Kidney (tissue), 22 donors: ENCODE measurements at places on chromosomes 13 and 19. TPM values are rescaled to one million over a fixed set of nuclear protein-coding genes. Genes with fewer than 3 reads are reported as not detected.

GRCh38 chr13:27631156-27631555 lies 9.5 kb downstream of the POLR1D start:
- H3K27me3 ChIP-seq: no peaks in the 10 kb centered on the region
- H3K27ac ChIP-seq: no peak overlapping the region
- no peaks in the 10 kb centered on the region for H3K36me3 ChIP-seq
- H3K4me1 ChIP-seq: no peaks in the 10 kb centered on the region
- no peak overlapping the region for H3K4me3 ChIP-seq

Gene PCDH8
- total RNA-seq: not detected

DNA sequence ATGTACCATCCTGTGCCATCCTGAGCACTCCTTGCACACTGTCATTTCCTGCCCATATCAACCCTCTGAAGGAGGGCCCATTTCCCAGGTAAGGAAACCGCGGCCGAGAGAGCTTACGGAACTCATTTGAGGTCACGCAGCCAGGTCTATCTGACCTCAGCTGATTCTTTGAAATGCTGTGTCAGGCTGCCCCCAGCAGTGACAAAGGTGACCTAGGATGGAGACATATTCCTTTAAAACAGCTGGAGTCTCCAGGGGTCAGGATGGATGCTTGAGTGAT lies 42.2 kb upstream of the VSTM2B start:
- H3K27ac ChIP-seq: no peak overlapping the region
- H3K36me3 ChIP-seq: no peaks in the 10 kb centered on the region
- H3K4me1 ChIP-seq: no peaks in the 10 kb centered on the region
- DNase-seq: no peak

GRCh38 chr13:80199067-80199466 lies 141.9 kb downstream of the SPRY2 start:
- no peaks in the 10 kb centered on the region for H3K4me1 ChIP-seq
- H3K4me3 ChIP-seq: no peak overlapping the region
- no peak overlapping the region for H3K27ac ChIP-seq
- no peak for DNase-seq

DNA sequence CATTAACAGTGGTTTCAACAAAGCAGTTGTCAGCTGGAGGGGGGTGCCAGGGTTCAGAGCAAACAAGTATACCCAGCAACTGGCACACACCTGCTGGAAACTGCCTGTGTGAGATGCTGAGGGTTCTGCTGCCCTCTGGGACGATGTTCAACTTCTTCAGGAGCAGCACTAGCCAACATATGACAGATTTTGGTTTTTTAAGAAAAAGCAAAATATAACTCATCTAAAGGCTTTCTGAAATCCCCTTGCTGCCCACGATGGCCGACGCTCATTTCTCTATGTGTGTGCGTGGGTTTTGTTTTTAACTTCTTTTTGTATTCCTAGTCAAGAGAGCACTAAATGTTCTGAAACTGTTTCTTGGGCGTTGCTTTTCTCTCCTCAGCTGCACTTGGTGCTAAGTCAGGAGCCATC lies 79.9 kb downstream of the MRPL57 start:
- no peaks in the 10 kb centered on the region for H3K36me3 ChIP-seq
- no peak for DNase-seq
- H3K27ac ChIP-seq: no peak overlapping the region
- no peaks in the 10 kb centered on the region for H3K4me1 ChIP-seq

- H3K27ac ChIP-seq: no peak overlapping the region
- H3K36me3 ChIP-seq: no peaks in the 10 kb centered on the region
- DNase-seq: no peak
- H3K27me3 ChIP-seq: no peaks in the 10 kb centered on the region
These were observed 314.9 kb downstream of the MZT1 start for GRCh38 chr13:72412481-72412880.

Gene TNFSF13B
- 5.3 TPM for total RNA-seq

Gene SOHLH2
- total RNA-seq: 0.54 TPM

GRCh38 chr13:38814331-38814730 lies 127.5 kb downstream of the FREM2 start:
- no peak overlapping the region for H3K4me3 ChIP-seq
- H3K27ac ChIP-seq: no peak overlapping the region
- DNase-seq: no peak
- no peaks in the 10 kb centered on the region for H3K4me1 ChIP-seq
- no peaks in the 10 kb centered on the region for H3K36me3 ChIP-seq

DNA sequence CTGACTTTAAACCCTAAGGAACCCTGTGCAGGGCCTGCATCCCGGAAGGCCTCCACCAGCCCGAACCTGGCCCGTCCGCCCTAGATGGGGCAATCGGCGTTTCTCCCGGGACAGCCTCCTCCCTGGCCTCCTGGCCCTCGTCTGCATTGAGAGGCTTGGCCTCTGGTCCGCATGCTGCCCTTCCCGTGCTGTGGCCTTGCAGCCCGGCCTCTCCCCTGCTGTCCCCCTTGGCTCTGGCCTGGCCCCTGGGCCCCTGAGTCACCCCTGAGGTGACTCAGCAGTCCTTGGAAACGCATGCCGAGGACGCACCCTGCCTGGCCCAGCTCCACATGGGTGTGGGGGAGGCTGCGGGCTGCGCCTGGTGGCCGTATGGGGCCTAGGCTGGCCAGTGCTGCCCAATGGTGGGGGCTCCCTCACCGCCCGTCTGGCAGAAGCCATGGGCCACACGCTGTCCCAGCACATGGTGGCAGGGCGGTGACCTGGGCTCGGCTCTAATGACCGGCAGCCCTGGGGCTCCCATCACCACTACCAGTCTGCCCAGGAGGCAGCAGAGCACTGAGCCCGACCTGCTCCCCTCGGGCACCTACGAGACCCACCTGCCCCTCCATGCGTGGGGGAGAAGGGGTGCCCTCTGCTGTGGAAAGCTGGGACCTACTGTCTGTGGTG lies 25.7 kb downstream of the SH3GL1 start:
- peak; percentile 94 for DNase-seq
- H3K27me3 ChIP-seq: no peaks in the 10 kb centered on the region
- no peaks in the 10 kb centered on the region for H3K36me3 ChIP-seq
- peak overlapping the region; percentile 89 for H3K27ac ChIP-seq

DNA sequence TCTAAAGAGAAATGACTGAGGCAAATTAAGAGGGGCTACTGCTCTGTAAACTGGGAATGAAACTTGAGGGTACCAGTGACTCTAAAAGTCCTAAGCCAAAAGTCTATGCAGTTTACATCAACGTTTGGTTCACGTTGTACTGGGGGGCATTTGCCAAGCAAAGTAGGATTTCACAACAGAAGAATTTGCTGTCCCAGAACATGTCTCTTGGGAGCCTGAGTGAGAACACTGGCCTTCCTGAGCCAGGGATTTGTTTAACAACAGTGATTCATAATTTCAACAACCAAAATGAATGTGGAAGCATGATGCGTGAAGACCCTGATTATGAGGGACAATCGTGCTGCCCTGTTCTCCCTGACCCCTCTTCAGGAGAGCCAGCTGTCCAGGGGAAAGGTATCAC lies 178.0 kb downstream of the OXGR1 start:
- no peaks in the 10 kb centered on the region for H3K36me3 ChIP-seq
- DNase-seq: no peak
- H3K27ac ChIP-seq: no peak overlapping the region

DNA sequence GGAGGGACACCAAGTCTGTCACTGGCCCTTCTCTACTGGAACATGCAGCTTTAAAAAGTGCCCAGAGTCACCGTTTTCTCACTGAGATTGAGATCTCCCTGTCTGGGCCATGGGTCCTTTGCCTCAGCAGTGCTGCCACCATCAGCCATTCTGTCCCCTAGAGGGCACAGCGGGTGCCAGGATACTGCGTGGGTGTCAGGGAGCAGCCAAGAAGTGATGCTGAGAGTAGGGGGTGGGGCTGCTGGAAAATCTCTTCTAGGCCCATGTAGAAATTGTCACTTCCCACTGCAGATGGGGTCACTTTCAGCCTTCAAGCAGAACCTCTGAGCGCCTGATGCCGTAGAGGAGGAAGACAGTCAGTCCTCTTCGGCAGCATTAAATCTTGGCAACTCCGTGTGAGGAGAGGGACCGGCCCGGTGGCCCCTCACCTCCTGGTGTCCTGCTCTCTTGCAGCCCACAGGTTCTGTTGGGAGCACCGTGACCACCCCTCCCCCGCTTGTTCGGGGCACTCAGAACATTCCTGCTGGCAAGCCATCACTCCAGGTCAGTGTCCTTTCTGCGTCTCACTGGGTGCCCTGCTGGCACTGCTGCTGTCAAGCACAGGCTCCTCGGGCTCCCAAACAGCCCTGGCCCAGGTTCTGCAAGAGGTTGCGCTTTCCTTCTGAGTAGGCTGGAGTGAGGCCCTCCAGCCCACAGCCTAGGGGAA lies 21.4 kb downstream of the TSSK6 start:
- H3K27ac ChIP-seq: no peak overlapping the region
- H3K27me3 ChIP-seq: no peaks in the 10 kb centered on the region
- H3K36me3 ChIP-seq: peaks cover 37% of the 10 kb centered on the region
- no peak for DNase-seq
- H3K4me3 ChIP-seq: no peak overlapping the region

Gene SLC5A5
- 0.16 TPM for total RNA-seq

DNA sequence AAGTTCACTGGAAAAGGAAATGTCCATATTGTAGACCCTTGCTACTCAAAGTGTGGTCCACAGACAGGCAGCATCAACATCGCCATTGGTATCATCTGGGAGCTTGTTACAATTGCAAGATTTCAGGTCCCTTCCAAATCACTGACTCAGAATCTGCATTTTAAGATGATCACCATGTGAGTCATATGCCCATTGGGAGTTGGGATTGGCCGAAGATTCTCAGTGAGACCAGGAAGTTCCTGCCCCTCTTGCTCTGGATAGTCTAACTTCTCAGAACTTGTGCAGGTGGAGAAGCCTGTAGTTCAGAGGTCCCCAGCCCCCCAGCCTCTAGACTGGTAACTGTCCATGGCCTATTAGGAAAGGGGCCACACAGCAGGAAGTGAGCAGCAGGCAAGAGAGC lies 48.9 kb upstream of the URAD start:
- DNase-seq: no peak
- no peaks in the 10 kb centered on the region for H3K36me3 ChIP-seq
- H3K4me1 ChIP-seq: no peaks in the 10 kb centered on the region
- H3K4me3 ChIP-seq: no peak overlapping the region

Gene ATP8A2
- 0.50 TPM for total RNA-seq

Gene FGF22
- 0.19 TPM for total RNA-seq

Gene NLRP11
- total RNA-seq: 0.35 TPM

Gene SHC2
- 24.4 TPM for total RNA-seq

- no peak overlapping the region for H3K4me3 ChIP-seq
- no peaks in the 10 kb centered on the region for H3K4me1 ChIP-seq
- no peaks in the 10 kb centered on the region for H3K27me3 ChIP-seq
- no peaks in the 10 kb centered on the region for H3K36me3 ChIP-seq
- no peak for DNase-seq
These were observed 4.2 kb downstream of the BLOC1S3 start for GRCh38 chr19:45182758-45183157.

Gene HIPK4
- 0.09 TPM for total RNA-seq

- no peaks in the 10 kb centered on the region for H3K36me3 ChIP-seq
- no peak overlapping the region for H3K27ac ChIP-seq
These were observed 590 bp upstream of the LGI4 start for GRCh38 chr19:35135389-35135909.

- H3K27me3 ChIP-seq: no peaks in the 10 kb centered on the region
- H3K4me1 ChIP-seq: no peaks in the 10 kb centered on the region
- H3K4me3 ChIP-seq: no peak overlapping the region
- peaks cover 13% of the 10 kb centered on the region for H3K36me3 ChIP-seq
These were observed 54.4 kb downstream of the COL4A2 start for GRCh38 chr13:110361365-110361911.

- H3K27ac ChIP-seq: peak overlapping the region; percentile 41
- H3K4me3 ChIP-seq: no peak overlapping the region
- no peak for DNase-seq
- no peaks in the 10 kb centered on the region for H3K36me3 ChIP-seq
These were observed 59.2 kb downstream of the SIPA1L3 start for GRCh38 chr19:37966211-37966661.

DNA sequence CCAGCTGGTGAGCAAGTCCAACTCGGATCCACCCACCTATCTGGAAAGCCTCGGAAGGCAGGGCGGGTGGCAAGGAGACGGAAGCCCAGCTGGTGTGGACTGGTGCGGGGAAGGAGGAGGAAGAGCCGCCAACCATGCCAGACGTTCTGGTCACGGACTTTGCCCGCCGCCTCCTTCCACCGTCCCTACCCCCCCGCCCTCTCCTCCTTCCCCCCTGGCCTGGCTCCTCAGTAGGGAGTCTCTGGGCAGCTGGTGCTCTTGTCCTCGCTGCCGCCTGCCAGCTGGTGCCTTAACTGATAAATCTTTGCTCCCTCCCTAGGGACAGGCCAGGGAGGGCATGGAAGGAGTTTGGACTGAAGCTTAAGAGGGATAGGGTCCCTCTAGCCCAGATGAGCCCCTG lies 4.8 kb downstream of the SYNGR4 start:
- H3K36me3 ChIP-seq: no peaks in the 10 kb centered on the region
- peak; percentile 88 for DNase-seq
- H3K27ac ChIP-seq: no peak overlapping the region
- no peaks in the 10 kb centered on the region for H3K27me3 ChIP-seq
- H3K4me1 ChIP-seq: peaks cover 5% of the 10 kb centered on the region

DNA sequence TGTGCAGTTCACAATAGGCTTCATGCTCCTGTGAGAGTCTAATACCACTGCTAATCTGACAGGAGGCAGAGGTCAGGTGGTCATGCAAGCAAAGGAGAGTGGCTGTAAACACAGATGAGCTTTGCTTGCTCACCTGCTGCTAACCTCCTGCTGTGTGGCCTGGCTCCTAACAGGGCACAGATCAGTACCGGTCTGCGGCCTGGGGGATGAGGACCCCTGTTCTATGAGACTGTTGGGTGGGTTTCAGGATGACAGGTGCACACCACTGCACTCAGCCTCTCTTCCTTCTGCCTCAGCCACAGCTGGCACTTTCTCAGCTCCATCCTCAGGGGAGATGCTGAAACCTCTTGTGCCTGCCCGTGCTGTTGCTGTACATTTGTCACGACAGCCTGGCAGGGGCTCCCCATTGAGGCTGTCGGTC lies 9.7 kb downstream of the CLEC4G start:
- H3K4me3 ChIP-seq: no peak overlapping the region
- H3K4me1 ChIP-seq: no peaks in the 10 kb centered on the region
- no peak for DNase-seq
- no peaks in the 10 kb centered on the region for H3K27me3 ChIP-seq

DNA sequence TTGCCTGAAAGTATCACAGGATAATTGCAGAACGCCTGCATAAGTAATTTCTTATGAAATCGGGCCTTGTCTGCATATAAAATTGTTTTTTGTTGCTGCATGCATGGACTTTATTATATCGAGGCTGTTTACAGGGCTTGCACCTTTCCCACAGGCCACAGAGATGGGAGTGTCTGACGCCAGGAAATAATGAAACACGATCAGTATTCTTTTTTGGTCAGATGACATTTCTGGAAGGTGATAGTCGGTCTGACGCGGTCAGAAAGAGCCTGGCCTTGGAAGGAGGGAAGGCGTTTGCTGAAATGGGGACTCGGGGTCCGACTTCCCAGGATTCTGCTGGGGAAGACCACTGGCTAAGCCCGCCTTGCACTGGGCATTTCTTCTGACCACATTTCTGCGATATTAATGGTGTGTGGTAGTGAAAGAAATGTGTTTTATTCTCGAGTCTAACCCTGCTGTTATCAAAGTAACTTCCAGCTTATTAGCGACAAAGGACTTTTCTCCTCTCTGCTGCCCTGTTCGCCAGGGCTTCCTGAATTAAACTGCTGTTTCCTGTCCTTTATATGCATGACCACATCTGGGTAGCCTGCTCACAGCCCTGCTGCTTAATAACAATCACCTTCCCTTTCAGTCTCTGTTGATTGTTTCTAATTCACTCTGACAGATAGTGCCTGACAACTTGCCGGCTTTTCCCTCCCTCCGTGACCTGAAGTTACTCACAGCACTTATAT lies 11.6 kb upstream of the ZNF536 start:
- no peak overlapping the region for H3K27ac ChIP-seq
- no peaks in the 10 kb centered on the region for H3K4me1 ChIP-seq
- H3K27me3 ChIP-seq: no peaks in the 10 kb centered on the region
- H3K36me3 ChIP-seq: no peaks in the 10 kb centered on the region
- H3K4me3 ChIP-seq: no peak overlapping the region
